ENCODE measurements at places on chromosomes 7 and 10. TPM values are rescaled to one million over a fixed set of nuclear protein-coding genes. Genes with fewer than 3 reads are reported as not detected.

The CCL24 gene
- total RNA-seq: 0.45 TPM

The CDHR1 gene
- 0.20 TPM for total RNA-seq

The C10orf105 gene
- 0.09 TPM for total RNA-seq

The AVL9 gene
- 66.2 TPM for total RNA-seq

The STAG3 gene
- total RNA-seq: 2.5 TPM

The HIP1 gene
- total RNA-seq: 13.7 TPM

The ZNF438 gene
- total RNA-seq: 0.91 TPM

DNA sequence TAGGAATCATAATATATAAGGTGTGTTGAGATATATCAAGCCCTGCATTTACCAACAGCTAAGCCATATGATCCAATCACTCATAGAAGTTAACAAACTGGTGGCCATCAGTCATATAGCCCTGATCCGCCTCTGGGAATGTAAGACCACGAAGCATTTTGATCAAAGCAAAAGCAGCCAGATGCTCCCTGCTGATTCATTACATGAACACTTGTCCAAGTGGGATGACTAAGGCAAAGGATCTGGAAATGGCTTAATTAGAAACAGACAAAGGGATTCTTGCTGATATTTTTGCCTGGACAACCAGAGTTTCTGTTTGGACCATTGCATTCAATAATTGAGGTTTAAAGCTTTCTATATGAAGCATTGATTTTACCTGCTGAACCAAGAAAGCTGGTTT is 535.5 kb downstream of the GPAM start:
- H3K4me3 ChIP-seq: no peak overlapping the region
- H3K4me1 ChIP-seq: no peaks in the 10 kb centered on the region
- H3K27me3 ChIP-seq: no peaks in the 10 kb centered on the region
- DNase-seq: no peak

GRCh38 chr7:158348446-158348845 is 239.2 kb downstream of the PTPRN2 start:
- no peaks in the 10 kb centered on the region for H3K4me1 ChIP-seq
- no peaks in the 10 kb centered on the region for H3K36me3 ChIP-seq
- no peak for DNase-seq
- H3K27ac ChIP-seq: no peak overlapping the region
- no peak overlapping the region for H3K4me3 ChIP-seq
- H3K27me3 ChIP-seq: peaks cover 11% of the 10 kb centered on the region

DNA sequence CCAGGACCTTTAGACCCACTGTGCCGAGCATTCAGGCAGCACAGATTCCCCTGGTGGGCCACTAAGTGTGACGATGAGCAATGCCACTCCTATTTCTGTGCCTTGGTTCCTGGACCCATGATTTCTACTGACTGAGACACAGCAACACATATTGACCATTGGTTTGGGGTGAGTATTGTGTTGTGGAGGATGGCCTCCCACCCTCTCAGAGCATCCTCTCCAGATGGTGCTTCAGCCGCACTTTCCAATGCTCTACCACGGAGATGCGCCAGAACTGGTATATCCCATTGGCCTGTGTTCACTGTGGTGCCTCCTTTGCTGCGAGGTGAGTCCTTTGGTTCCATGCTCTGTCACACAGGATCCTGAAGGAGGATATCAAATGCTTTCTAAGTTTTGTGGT is 10.1 kb upstream of the GDF10 start:
- H3K4me3 ChIP-seq: no peak overlapping the region
- no peak for DNase-seq
- H3K36me3 ChIP-seq: no peaks in the 10 kb centered on the region

- H3K4me1 ChIP-seq: peaks cover 5% of the 10 kb centered on the region
- H3K36me3 ChIP-seq: peaks cover 66% of the 10 kb centered on the region
- no peak overlapping the region for H3K27ac ChIP-seq
- H3K4me3 ChIP-seq: no peak overlapping the region
- H3K27me3 ChIP-seq: no peaks in the 10 kb centered on the region
- no peak for DNase-seq
Measured at GRCh38 chr10:80153460-80153859, 20.9 kb downstream of the PLAC9 start.

DNA sequence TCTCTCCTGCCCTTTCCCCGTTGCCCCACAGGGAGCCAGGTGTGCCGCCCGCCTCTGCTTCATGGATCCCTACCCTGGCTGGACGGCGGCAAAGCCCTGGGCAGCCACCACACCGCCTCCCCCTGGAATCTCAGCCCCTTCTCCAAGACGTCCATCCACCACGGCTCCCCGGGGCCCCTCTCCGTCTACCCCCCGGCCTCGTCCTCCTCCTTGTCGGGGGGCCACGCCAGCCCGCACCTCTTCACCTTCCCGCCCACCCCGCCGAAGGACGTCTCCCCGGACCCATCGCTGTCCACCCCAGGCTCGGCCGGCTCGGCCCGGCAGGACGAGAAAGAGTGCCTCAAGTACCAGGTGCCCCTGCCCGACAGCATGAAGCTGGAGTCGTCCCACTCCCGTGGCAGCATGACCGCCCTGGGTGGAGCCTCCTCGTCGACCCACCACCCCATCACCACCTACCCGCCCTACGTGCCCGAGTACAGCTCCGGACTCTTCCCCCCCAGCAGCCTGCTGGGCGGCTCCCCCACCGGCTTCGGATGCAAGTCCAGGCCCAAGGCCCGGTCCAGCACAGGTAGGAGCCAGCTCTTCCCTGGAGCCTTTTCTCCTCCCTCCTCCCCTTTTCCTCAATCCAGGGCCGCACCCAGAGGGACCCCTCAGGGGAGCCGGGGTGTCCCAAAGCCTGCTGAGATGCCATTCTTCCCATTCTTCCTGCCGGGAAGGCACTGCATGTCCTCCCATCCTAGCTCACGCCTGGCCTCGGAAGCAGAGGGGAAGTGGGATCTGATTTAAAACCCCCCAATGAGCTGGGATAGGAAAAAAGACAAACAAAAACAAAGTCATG is 4.0 kb downstream of the GATA3 start:
- H3K4me1 ChIP-seq: peaks cover 12% of the 10 kb centered on the region
- H3K27me3 ChIP-seq: peaks cover 36% of the 10 kb centered on the region
- H3K27ac ChIP-seq: no peak overlapping the region
- H3K4me3 ChIP-seq: no peak overlapping the region

DNA sequence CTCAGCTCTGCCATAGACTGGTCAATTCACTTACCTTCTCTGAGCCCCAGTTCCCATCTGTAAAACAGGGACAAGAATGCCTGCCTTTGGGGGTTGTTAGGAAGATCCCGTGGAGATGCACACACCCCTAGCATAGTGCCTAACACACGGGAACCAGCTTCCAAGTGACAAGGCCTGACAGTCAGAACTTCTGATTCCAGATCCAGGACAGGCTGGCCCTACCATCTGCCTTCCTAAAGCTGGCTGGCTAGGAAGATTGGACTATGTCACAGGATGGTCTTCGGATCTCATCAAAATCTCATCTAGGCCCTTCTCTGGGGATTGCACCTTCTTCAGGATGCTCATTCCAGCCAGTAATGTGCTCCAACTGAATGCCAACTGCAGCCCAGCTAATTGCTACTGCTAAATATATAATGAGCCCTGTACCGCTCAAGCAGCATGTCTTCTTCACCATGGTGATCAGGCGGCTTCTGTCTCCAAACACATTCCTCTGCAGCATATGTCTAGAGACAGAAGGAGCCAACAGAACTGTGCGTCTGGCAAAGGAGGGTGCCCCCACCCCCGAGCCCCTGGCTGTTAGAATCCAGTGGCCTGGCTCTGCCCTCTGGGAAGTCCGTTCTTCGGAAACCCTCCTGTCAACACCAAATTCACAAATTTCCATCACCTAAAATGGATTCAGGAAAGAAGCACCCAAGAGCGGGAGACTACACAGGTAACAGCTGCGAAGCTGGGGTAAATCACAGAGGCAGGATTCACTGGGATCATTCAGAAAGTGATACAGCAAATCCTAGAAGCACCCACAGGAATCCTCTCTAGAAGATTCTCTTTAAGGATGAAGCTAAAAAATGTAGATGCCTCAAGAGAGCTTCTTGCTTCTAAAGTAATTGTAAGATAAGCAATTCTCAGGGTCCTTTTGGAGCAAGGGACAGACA is 142.1 kb upstream of the EEPD1 start:
- H3K4me3 ChIP-seq: no peak overlapping the region
- peaks cover 11% of the 10 kb centered on the region for H3K27me3 ChIP-seq
- no peak overlapping the region for H3K27ac ChIP-seq
- H3K4me1 ChIP-seq: no peaks in the 10 kb centered on the region
- DNase-seq: no peak

DNA sequence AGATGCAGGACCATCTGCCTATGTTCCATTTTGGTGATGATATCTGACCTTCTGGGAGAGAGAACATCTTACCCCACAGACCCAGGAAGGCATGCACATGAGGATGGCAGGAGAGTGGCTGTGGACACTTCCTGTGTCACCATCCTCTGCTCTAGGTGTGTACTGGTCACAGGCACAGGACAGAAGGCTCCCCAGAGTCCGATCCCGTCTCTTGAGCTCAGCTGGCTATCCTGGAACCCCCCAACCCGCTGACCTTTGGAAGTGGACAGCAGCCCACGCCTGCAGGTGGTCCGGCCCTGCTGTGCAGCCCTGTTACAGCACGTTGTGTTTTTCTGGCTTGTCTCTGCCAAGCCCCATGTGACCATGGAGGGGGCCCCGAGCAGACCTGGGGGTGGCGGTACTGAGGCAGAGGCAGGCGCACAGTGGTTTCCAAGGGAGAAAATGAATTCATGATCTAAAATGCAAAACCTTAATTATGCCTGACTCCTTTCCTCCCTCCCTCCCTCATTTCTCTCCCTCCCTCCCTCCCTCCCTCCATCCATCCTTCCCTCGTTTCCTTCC is 178.8 kb downstream of the CUX1 start:
- H3K27ac ChIP-seq: no peak overlapping the region
- H3K27me3 ChIP-seq: no peaks in the 10 kb centered on the region
- DNase-seq: no peak
- H3K4me3 ChIP-seq: no peak overlapping the region
- H3K36me3 ChIP-seq: 0 out of 3 replicates have a peak, but pooled peaks cover 3% of the 10 kb centered on the region

GRCh38 chr7:95269640-95270039 is 54.7 kb downstream of the PON1 start:
- H3K4me3 ChIP-seq: no peak overlapping the region
- no peaks in the 10 kb centered on the region for H3K27me3 ChIP-seq

DNA sequence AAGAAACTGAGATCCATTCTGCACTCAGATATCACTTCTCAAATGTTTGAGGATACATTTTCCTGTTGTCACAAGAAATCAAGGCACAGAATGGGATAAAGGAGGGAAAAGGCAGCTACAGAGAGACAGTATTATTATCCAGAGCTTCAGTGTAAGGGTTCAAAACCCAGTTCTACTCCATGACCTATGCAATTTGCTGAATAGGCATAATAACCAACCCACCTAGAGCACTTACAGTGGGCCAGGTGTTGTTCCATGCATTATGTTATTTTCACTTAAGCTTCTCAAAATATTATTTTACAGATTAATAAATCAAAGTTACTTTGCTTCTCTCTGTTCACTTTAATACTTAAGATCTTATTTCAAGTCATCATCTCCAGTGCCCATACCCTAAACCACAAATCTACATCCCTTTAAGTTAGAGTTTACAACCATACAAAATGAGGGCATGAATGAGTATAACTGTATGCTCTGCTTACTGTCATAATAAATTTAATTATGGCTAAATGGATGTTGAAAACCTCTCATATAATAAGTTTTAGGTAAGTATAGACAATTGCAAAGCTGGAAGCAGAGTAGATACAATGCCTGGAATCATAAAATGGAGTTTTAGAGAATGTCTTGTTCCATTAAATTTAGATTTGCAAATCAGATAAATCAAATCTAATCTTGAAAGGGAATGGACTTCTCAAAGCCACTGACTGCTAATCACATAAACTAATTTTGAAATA is 28.1 kb upstream of the PCLO start:
- H3K27me3 ChIP-seq: no peaks in the 10 kb centered on the region
- no peaks in the 10 kb centered on the region for H3K4me1 ChIP-seq
- no peak overlapping the region for H3K4me3 ChIP-seq
- DNase-seq: no peak

DNA sequence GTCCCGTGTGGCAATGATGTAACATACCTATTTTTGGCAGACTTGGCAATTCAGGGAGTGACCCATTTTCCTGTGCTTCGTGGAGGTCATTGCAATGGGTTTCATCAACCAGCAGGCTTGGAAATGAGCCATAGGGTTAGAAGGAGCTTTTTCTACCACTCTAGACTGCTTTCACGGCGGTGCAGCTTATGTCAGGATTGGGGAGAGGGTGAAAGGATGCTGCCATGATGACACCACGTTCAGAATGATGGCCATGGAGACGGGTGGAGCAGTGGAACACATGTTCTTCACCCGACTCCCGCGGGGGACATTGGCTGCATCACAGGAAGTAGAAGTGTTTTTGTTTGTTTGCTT is 220.2 kb downstream of the EMX2 start:
- H3K4me1 ChIP-seq: no peaks in the 10 kb centered on the region
- no peak overlapping the region for H3K4me3 ChIP-seq
- H3K27ac ChIP-seq: no peak overlapping the region
- no peaks in the 10 kb centered on the region for H3K36me3 ChIP-seq

GRCh38 chr10:88154596-88155250 is 291.3 kb downstream of the PTEN start:
- no peaks in the 10 kb centered on the region for H3K36me3 ChIP-seq
- H3K4me1 ChIP-seq: no peaks in the 10 kb centered on the region
- no peak for DNase-seq
- H3K27me3 ChIP-seq: no peaks in the 10 kb centered on the region

DNA sequence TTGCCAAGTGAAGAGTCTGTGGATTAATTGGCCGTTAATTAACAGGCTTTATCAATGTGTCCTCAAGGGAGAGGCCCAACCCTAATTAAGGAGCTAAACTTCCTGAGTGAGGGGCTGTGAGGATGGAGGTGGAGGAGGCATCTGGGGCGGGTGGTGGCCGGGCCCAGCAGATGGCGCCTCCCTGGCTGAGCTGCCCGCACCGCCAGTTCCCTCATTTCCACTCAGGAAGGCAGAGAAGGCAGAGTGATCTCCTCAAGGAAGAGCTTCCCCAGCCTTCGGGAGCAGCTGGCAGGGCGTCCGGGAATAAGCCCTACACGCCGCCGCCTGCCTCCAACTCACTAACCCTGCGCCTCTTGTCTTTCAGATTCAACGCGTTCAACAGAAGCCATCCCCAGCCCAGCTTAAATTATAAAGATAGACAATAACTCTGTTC is 112.2 kb downstream of the CYTH3 start:
- H3K27ac ChIP-seq: no peak overlapping the region
- H3K27me3 ChIP-seq: no peaks in the 10 kb centered on the region
- no peak for DNase-seq

DNA sequence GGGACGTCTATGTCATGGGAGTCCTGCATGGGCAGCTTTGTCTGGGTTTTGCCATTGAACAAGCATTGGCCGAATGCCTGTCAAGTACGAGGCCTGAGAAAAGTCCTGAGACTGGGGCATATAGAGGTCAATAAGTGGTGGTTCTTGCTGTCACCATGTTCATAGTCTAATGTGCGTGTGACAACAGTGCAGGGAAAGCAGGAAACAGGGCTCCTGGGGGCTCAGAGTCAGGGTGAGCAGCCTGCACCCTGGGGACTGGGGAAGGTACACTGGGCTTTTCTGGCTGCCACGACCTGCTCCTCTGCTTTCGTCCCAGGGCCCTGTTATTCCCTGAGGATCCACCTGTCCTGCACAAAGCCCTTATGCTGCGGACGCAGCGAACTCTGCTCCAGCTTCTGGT is 21.3 kb downstream of the FAM241B start:
- H3K36me3 ChIP-seq: no peaks in the 10 kb centered on the region
- H3K4me1 ChIP-seq: no peaks in the 10 kb centered on the region
- H3K27ac ChIP-seq: no peak overlapping the region
- DNase-seq: no peak
- H3K4me3 ChIP-seq: no peak overlapping the region

- no peaks in the 10 kb centered on the region for H3K36me3 ChIP-seq
- H3K27me3 ChIP-seq: no peaks in the 10 kb centered on the region
- DNase-seq: peak; percentile 89
- H3K4me1 ChIP-seq: no peaks in the 10 kb centered on the region
- H3K27ac ChIP-seq: no peak overlapping the region
Measured at GRCh38 chr10:67779465-67780203, 58.4 kb downstream of the DNAJC12 start.
